ENCODE measurements at places on chromosomes 2 and 18.

- no peak for DNase-seq
Measured at GRCh38 chr2:201795607-201796477, 10.5 kb upstream of the CDK15 start.

DNA sequence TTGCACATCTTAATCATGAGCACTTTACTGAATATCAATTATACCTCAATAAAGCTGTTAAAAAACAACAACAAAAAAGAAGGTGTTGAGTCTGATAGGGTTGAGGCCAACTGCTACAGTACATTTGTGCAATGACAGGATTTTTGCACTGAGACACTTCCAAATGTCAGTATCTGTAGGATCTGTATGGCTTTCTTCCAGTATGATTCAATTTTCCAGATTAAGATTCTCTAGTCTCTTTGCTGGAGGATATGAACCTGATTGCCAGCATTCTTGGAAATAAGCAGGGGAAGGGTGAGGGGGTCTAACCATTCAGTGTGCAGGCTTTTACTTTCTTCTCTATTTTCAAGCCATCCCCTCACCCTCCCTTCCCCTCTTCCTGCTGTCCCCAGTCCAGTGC is 85.1 kb downstream of the SEMA4F start:
- DNase-seq, result no peak

GRCh38 chr2:33168922-33169321 is 222.2 kb downstream of the LTBP1 start:
- DNase-seq, result no peak

DNA sequence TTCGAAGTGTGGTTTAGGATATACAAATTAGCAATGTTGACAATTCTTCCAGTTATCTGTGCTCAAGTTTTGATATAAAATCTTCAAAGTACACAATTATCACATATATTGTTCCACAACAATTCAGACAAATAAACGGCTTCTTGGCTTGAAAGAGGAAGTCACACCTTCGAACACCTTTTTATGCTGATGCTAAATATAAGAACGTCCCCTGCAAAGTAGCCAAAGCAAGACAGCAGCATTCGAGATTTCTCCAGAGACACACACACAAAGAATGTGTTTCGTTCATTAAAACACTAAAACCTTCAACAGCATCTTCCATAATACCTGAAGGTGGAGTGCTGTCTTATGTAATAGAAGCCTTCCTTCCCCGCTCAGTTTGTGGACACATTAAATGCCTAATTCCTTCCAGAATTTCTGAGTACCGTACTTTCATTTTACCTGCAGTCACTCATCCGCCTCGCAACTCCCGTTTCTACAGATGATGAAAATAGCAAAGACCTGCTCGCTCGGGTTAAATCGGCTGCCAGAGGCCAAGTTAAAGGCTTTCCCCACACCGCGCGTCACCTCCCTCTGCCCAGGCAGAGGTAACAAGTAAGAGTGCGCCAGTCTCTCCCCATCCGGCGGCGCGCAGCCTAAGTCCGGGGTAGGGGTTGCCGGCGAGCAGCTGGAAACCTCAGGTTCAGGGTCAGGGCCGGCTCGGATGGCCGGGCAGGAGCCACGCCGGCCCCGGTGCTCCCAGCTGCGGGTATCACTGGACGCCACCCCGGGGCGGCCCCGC is 847 bp downstream of the SERPINE2 start:
- no peak for DNase-seq

GRCh38 chr2:63078852-63079606 is 28.4 kb downstream of the OTX1 start:
- no peak for DNase-seq

DNA sequence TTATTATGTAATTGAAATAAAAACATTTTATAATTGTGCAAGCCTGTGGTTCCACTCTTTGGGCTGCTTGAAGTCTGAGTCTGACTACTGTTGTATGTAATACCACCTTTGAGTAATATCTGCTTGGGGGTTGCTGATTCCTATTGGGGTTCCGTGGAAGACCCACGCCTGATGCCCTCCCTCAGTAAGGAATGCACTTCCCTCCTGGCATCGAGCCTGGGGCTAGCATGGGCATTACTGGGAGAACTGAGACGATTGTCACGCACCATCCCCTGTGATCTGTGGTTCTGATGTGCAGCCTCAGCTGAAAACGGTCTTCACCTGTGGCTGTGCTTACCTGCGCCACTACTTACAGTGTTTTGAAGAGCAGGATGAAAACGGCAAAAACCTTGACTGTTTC is 32.7 kb upstream of the RBM44 start:
- DNase-seq, result no peak

GRCh38 chr2:68812251-68812650 is 58.9 kb downstream of the BMP10 start:
- DNase-seq, result no peak

Measured in CD4-positive, alpha-beta T cell treated with Interleukin-15 for 4 hours (primary cell).